Stimulated activated CD4-positive, alpha-beta T cell treated with anti-CD3 and anti-CD28 coated beads, TNF-alpha, amount 100 ng/mL, for 48 hours (primary cell): ENCODE measurements at places on chromosomes 16 and 17.

DNA sequence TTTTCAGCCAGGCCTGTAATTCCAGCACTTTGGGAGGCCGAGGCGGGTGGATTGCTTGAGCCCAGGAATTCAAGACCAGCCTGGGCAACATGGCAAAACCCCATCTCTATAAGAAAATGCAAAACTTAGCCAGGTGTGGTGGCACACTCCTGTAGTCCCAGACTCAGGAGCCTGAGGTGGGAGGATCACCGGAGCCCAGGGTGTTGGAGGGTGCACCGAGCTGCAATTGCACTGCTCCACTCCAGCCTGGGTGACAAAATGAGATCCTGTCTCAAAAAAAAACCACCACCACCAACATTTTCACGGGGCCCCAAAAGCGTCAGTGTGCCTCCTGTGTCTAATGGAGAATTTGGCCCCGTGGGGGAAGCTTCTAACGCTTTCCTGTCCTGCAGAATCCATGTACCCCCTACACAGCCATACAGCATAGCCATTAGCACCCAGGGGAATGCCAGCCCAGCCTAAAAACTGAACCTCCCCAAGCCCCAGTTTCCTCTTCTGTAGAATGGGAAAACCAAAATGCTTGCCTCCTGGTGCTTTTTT is 22.2 kb upstream of the MAP3K14 start:
- DNase-seq = no peak

DNA sequence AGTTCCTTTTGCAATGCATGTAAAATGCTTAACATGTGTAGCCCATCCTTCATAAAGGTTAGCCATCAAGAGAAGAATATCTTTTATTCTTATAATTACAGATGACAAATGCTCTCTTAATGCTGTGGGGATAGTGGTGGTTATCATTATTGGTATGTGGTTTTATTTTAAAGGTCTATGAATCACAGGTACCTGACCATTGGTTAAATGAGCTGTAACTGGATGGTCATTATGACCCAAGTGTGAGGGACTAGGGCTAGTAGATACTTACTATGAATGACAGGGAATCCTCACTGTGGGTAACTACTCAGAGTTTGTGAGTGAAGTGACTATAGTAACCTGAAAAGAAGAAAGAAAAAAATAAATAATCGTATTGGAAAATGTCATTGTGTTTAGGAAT is 78.8 kb downstream of the CDRT15 start:
- no peak for DNase-seq

- DNase-seq = no peak
Measured at GRCh38 chr17:20127360-20128035, 118.3 kb downstream of the SPECC1 start.

GRCh38 chr17:74393346-74393942 is 26.1 kb downstream of the GPR142 start:
- DNase-seq = no peak

- DNase-seq = peak; percentile 29
Measured at GRCh38 chr16:17470908-17471718, at the start of gene XYLT1. XYLT1 (minus strand) TSS chr16:17470960; CDS start chr16:17470796, 164 bp downstream.

DNA sequence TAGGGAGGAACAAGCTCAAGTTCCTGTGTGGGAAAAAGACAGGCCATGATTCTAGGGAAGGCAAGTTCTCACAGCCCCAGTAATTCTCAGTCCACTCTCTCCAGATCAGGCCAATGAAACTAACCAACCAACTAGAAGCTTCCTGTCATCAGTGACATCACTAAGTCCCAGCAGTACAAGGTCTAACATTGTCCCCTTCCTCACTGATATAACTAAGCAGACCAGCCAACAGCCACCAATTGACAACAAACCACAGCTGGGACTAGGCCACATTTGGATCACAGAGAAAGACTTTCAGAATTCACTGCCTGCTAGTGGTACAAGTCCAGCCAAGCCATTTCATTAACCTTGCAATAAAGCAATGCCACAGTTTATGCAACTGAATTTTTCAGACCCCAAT is 94.0 kb downstream of the CACNG1 start:
- no peak for DNase-seq

GRCh38 chr16:84827131-84827574 is 7.4 kb downstream of the CRISPLD2 start:
- no peak for DNase-seq

- no peak for DNase-seq
Measured at GRCh38 chr17:17757391-17757791, 76.1 kb downstream of the RAI1 start.

- no peak for DNase-seq
Measured at GRCh38 chr17:48016112-48016511, 21.5 kb downstream of the COPZ2 start.

DNA sequence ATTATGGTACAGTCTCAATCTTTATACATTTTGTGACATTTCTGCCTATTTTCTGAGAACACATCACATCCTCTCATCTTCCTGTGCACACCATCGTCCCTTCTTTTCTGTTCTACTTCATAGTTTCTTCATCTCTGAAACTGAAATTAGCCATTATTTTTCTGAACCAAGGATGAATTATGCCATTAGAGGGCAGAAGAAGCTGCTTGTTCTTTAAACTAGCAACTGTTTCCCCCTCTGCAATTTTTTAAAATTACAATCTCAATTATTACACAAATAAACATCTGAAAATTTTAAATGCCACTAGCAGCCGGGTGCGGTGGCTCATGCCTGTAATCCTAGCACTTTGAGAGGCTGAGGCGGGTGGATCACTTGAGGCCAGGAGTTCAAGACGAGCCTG is 41.3 kb downstream of the RBBP6 start:
- no peak for DNase-seq

DNA sequence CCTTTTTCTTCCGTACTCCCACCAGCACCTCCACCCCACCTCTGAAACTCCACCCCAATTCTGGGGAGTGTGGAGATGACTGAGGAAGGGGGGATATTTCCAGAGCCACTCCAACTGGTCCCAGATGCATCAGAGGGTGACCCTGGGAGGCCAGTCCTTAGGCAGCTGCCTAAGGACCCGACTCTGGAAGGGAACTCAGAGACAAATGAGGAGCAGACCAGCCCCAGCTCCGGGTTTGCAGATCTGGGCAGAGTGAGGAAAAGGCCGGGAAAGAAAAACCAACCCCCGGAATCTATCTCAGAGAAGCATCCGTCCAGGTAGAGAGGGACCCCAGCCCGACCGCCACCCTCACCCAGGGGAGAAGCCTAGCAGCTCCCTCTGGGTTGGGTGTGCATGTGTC is 41.5 kb downstream of the SOCS3 start:
- DNase-seq = no peak

- DNase-seq = no peak
Measured at GRCh38 chr16:67187175-67187890, 2.6 kb downstream of the EXOC3L1 start.

GRCh38 chr16:49183911-49184310 is 97.7 kb downstream of the CBLN1 start:
- DNase-seq = no peak

DNA sequence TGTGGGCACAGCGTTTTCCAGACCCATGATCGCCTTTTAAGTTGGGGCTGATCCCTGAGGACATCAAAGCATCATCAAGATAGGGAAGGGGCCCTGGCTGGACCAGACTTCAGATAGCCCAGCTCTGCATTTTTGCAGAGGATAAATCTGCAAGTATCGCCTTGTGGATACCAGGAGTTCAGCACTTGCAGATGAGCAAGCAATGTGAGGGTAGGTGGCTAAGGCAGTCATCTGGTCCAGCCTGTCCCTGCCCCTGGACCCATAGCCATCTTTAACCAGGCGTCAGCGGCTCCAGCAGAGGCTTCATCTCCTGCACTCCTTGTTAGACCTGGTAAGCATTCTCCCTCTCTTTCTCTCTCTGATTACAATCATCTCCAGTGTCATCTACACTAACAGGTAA is 9.0 kb upstream of the MRPS23 start:
- DNase-seq = no peak

DNA sequence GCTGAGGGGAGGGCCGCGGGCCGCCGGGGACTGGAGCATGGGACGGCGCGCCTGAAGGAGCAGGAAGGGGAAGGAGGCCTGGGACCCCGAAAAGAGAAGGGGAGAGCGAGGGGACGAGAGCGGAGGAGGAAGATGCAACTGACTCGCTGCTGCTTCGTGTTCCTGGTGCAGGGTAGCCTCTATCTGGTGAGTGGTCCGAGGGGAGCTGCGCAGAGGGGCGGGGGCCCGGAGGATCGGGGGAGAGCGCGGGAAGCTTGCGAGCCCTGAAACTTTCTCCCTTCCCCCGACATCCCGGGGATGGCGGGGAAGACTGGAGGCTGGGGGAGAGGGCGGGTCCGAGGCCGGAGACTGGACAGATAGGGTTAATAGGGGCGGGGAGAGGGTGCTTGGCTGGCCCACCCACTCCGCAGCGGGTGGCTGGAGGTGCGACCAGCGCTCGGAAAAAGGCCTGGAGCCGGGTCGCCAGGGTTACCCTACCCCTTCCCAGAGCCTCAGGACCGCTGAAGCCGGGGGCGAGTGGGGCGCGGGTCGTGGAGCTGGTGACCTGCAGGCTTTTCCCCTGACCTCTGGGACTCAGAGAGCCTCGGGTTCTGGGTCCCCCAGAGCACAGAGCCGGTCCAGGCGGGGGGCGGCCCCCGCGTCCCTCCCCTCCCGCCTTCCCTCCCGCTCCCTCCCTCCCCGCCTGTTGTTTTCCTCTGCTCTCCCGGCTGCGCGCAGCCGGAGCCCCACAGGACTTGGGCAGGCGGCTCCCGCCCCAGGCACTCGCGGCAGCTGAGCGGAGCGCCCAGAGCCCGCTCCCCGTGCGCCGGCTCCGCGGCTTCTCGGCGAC is 631 bp downstream of the NXPH3 start:
- DNase-seq = no peak

GRCh38 chr17:58693751-58694150 is 1.3 kb downstream of the RAD51C start:
- no peak for DNase-seq

DNA sequence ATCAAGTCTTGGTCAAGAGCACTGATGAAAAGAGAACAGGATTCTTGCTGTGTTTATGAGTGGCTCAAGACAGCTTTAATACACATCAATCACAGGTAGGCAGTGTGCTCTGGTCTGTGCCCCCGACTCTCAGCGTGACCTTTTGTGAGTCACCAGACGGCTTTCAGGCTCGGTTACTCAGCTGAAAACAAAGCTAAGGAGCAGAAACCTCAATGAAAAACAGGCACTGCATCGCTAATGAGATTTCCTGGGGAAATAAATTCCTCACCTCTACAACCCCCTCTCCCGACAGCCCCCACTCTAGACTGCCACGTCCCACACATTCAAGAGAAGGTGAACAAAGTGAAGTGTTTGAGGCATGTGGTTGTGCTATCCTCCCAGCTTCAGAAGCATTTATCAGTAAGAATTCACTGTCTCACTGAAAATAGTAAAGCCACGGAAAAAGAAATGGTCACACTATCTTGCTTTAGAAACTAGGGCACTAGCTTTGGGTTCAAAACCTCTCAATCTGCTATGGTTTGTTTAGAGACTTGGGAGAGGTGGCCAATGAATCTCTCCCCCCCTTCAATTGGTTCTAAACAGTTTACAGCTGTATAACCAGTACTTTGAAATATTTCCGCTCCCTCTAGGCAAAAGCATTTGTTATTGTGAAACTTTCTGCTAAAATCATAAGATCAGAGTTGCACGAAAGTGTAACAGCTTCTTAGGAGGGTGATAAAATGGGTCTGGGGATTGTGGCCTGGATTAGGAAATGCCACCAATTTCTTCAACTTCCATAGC is 199.5 kb upstream of the PMFBP1 start:
- no peak for DNase-seq

DNA sequence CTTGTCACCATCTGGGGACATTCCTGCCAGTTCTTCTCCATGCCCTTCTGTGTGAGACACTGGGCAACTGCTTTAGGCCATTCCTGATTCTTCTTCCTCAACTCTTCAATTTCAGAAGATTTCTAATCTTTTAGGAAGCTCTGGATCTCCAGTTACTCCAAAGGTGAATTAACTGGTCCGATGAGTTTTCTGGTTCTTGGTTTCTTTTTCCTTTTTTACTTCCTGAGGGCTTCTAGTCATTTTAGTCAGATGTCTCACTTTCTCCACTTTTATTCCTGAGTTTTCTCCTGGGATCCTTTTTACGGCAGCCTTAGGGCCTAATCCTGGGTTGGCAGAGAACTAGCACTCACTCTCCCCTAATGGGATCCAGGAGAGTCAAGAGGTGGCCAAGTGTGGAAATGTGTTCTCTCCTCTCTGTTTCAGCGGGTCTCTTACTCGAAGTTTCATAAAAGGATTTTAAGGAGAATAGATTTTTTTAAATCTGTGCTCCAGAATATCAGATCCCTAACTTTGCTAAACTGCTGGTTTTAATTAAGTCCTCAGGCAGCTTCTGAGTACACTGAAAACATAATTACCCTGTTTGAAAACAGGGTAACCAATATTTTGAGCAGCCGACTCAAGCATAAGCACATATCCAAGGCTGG is 107.6 kb downstream of the RMI2 start:
- no peak for DNase-seq

- no peak for DNase-seq
Measured at GRCh38 chr17:50835301-50836234, at the start of gene WFIKKN2. WFIKKN2 (plus strand) TSS chr17:50835586; CDS start chr17:50835938, 352 bp downstream.

GRCh38 chr16:2874032-2874911 is 8.7 kb upstream of the FLYWCH2 start:
- DNase-seq = no peak

- DNase-seq = no peak
Measured at GRCh38 chr16:29320274-29320999, 86.1 kb downstream of the NPIPB11 start.

DNA sequence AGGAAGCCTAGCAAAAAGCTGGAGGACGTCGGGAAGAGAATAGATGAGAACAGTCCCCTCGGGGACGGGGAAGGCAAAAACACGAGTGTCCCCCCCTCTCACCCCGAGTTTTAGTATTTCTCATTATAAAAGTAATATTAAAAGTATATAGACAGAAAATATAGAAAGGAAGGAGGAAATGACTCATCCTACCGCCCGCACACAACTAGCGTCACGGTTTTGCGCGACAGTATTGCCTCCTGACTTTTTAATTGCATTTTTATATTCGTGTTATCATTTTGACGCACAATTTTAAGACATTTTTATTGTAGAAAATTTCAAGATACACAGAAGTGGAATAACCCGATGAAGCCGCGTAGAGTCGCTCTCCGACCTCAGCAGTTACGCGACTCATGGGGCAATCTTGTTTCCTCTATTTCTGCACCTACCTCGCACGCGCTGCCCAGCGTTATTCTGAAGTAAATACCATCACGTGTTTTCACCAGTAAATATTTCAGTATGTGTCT is 652 bp upstream of the SLC25A19 start:
- peak; percentile 42 for DNase-seq

DNA sequence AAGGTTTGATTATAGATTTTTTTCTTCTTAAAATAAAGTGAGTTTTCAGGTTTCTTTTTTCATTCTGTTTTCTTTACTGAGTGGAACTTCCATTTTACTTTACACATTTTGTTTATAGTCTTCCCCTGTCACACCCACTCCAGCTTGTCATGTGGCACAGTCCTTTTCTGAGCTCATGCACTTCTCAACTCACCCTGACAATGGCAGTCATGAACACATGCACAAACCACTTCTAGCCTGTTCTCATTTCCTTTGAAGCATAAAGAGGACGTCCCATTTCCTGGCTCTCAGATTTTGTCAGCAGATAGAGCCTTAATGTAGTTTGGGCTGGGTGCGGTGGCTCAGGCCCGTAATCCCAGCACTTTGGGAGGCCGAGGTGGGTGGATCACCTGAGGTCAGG is 168.0 kb downstream of the AHSP start:
- no peak for DNase-seq

GRCh38 chr17:17256316-17256715 is 19.3 kb upstream of the FLCN start:
- DNase-seq = no peak
